ENCODE measurements at places on chromosomes 7 and 10. TPM values are rescaled to one million over a fixed set of nuclear protein-coding genes. Genes with fewer than 3 reads are reported as not detected.

The OPALIN gene
- polyA plus RNA-seq = not detected

The CPA5 gene
- polyA plus RNA-seq = 159 TPM

The CYP17A1 gene
- polyA plus RNA-seq = not detected

The CALML3 gene
- polyA plus RNA-seq = not detected

The ASCC1 gene
- polyA plus RNA-seq = 44.4 TPM

The PNLIP gene
- not detected for polyA plus RNA-seq

The CCDC172 gene
- polyA plus RNA-seq = not detected

The KCNIP2 gene
- polyA plus RNA-seq = not detected

The C7orf57 gene
- polyA plus RNA-seq = 0.07 TPM

The TRIM74 gene
- polyA plus RNA-seq = not detected

The EBF3 gene
- polyA plus RNA-seq = not detected

The HOXA9 gene
- not detected for polyA plus RNA-seq

The MKI67 gene
- not detected for polyA plus RNA-seq

The EBLN1 gene
- not detected for polyA plus RNA-seq

The TIAL1 gene
- polyA plus RNA-seq = 9.3 TPM

The SH2D4B gene
- not detected for polyA plus RNA-seq

The ELAPOR2 gene
- polyA plus RNA-seq = 6.5 TPM

The ACSM6 gene
- polyA plus RNA-seq = not detected

The TMEM130 gene
- polyA plus RNA-seq = not detected

The GPR22 gene
- not detected for polyA plus RNA-seq

The ZNF488 gene
- polyA plus RNA-seq = not detected

The LRRD1 gene
- not detected for polyA plus RNA-seq

The MBL2 gene
- polyA plus RNA-seq = not detected

The KCND2 gene
- polyA plus RNA-seq = not detected

The IFIT1B gene
- polyA plus RNA-seq = not detected

The SYCE1 gene
- not detected for polyA plus RNA-seq

The PNLIPRP2 gene
- polyA plus RNA-seq = not detected

The AVPI1 gene
- 3.8 TPM for polyA plus RNA-seq

The LRRTM3 gene
- not detected for polyA plus RNA-seq

The MACROH2A2 gene
- 7.1 TPM for polyA plus RNA-seq

The PRPS1L1 gene
- not detected for polyA plus RNA-seq

The GJD4 gene
- not detected for polyA plus RNA-seq

The CYP2C18 gene
- polyA plus RNA-seq = not detected

The TMEM236 gene
- polyA plus RNA-seq = not detected

The PRKG1 gene
- not detected for polyA plus RNA-seq

The PTN gene
- not detected for polyA plus RNA-seq

The JAZF1 gene
- 1.4 TPM for polyA plus RNA-seq

The ASB10 gene
- polyA plus RNA-seq = not detected

The TCF7L2 gene
- 4.1 TPM for polyA plus RNA-seq

The MORN4 gene
- 6.2 TPM for polyA plus RNA-seq

The ZNF239 gene
- polyA plus RNA-seq = 3.2 TPM

The FGL2 gene
- polyA plus RNA-seq = 0.55 TPM

The CALHM3 gene
- polyA plus RNA-seq = not detected

The FGFBP3 gene
- polyA plus RNA-seq = 2.7 TPM

The TDRD1 gene
- polyA plus RNA-seq = 0.17 TPM

The SUN3 gene
- polyA plus RNA-seq = 0.60 TPM

The MUC3A gene
- polyA plus RNA-seq = not detected

The KRIT1 gene
- 11.2 TPM for polyA plus RNA-seq

The CFAP70 gene
- 0.39 TPM for polyA plus RNA-seq

The TCERG1L gene
- not detected for polyA plus RNA-seq

The ABCB4 gene
- polyA plus RNA-seq = 1.1 TPM

The TBX20 gene
- polyA plus RNA-seq = not detected

The ADK gene
- 48.7 TPM for polyA plus RNA-seq

The MPP7 gene
- polyA plus RNA-seq = 33.3 TPM

The HOXA1 gene
- 0.38 TPM for polyA plus RNA-seq
